ENCODE measurements at places on chromosomes 11 and 22.

- no peak for DNase-seq
Observed at GRCh38 chr11:35363246-35363801, 56.0 kb downstream of the SLC1A2 start.

GRCh38 chr11:68948935-68949334 lies 31.9 kb downstream of the MRGPRD start:
- DNase-seq, result no peak

DNA sequence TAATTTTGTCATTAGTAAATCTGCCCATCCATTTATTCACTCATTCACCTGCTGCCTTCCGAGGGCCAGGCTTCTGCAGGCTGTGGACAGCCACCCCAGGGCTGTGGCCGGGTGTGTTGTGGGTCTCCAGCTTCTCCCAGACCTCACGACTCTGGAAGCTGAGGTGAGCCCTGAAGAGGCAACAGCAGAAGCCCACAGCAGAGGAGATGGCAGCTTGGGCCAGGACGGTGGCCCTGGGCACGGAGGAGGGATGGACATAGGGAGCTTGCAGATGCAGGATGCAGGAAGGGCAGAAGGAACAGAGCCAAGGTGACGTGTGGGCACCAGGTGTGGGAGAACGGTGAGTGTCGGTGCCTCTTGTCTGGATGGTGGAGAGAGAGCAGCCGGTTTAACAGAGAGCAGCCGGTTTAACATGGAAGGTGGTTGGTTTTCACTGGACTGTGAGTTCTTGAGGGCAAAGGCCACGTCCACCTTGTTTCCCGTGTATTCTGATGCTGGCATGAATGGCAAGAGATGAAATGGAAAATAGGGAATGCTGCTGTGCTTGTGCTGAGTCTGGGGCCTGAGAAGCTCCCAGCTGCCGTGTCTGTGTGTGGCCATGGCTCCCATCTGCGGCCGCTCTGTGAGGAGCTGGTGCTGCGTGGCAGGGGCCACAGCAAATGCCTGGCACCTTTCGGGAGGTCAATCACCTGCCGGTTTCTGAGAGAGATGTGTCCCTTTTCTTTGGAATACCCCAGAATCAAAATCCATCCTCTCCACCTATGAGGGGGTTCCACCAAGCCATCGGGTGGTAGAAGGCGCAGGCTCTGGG lies 669.9 kb downstream of the BRD1 start:
- no peak for DNase-seq

GRCh38 chr11:61528114-61528513 lies 19.6 kb downstream of the LRRC10B start:
- DNase-seq, result no peak

GRCh38 chr11:79432138-79432537 lies 8.7 kb downstream of the TENM4 start:
- DNase-seq, result no peak

GRCh38 chr11:78291503-78292108 lies 102.9 kb downstream of the USP35 start:
- DNase-seq, result no peak

DNA sequence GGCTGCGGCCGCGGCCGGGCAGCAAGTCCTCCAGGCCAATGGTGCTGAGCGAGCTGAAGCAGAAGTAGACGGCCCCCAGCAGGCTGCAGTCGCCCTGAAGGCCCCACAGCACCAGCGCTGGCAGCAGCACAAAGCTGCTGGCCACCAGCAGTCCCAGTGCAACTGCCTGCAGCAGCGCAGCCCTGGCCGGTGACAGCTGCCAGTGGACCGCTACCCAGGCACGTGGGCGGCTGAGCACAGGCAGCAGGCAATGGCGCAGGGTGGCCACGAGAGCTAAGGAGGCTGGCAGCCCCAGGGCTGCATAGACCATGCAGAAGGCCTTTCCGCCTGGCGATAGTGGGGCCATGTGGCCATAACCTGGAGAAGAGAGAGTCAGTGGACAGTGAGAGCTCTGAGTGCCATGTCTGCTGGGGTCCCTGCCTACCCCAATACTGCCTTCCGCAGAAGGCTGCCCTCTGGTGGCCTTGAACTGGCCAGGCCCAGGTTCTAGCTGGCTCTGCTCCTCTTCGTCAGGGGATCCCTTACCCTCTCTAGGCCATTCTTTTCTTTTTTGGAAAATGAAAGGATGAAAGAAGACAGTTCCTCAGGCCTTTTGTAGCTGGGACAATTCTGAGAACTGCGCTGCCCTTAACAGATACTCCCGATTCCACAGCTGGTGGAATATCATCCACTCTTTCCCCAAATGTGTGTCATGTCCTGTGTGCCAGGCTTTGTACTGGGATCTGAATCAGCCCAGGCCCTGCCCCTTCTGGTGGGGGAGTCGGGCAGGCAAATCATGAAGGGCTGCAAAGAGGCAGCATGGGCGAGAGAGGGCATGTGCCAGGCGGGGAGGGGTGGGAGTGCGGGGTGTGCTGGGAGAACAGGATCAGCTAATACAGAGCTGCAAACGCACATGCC lies 1.8 kb downstream of the KCNK7 start:
- peak; percentile 66 for DNase-seq

- no peak for DNase-seq
Observed at GRCh38 chr22:26669060-26669481, 11.7 kb downstream of the MIAT start.

DNA sequence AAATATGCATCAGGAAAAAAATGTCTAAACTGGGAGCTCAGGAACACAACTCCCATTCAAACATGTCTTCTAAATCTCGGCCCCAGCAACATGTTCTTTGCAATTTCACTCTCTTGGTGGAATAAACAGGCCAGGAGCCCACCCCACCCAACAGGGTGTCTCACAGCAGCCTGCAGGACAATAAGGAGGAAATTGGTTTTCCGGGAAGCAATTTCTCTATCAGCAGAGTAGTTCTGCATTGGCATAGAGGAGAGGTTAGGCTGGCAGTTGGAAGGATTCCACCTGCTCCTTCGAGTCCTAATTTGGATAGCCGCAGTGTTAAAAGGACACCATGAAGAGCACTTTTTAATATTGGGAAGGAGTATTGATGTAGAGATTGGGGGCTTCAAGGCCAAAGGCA lies 55.9 kb upstream of the BARX2 start:
- no peak for DNase-seq

- no peak for DNase-seq
Observed at GRCh38 chr11:69012092-69013008, 696 bp downstream of the MRGPRF start.

DNA sequence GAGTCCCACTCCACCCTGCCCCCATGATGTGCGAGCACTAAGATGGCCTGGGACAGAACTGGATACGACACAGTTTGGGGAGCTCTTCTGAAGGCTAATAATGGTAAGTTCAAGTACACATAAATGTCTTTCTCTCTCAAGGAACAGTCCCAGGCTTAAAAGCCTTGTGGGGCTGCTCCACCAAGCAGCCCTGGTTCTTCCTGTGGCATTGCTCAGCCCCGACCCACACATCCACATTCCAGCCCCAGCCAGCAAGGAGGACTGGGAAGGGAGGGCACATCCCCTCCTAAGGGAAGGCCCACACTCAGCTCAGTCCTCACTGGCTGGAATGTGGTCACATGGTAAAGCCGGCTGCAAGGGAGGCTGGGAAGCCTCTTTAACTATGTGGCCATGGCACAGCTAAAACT lies 13.3 kb upstream of the MB start:
- DNase-seq, result no peak

GRCh38 chr22:25048659-25049647 lies 96.4 kb downstream of the KIAA1671 start:
- peak; percentile 73 for DNase-seq

DNA sequence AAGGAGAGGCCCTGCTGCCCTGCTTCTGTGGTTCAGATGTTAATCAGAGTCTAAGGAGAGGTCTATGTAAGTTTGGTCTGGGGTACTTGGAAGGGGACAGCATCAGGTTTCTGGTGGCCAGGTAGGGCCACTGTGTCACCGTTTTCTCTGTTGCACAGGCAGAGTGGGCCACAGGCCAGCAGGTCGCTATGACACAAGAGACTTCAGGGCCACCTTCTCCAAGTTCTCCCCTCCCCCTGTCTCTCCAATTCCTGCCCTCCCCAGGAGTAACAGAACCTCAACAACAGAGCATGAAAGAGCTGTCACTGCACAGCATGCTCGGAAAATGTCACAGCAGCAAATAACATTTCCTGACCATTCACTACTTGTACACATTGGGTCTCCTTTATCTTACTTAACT lies 58.6 kb downstream of the MPPED2 start:
- no peak for DNase-seq

GRCh38 chr11:105857728-105858127 lies 164.3 kb downstream of the MSANTD4 start:
- no peak for DNase-seq

DNA sequence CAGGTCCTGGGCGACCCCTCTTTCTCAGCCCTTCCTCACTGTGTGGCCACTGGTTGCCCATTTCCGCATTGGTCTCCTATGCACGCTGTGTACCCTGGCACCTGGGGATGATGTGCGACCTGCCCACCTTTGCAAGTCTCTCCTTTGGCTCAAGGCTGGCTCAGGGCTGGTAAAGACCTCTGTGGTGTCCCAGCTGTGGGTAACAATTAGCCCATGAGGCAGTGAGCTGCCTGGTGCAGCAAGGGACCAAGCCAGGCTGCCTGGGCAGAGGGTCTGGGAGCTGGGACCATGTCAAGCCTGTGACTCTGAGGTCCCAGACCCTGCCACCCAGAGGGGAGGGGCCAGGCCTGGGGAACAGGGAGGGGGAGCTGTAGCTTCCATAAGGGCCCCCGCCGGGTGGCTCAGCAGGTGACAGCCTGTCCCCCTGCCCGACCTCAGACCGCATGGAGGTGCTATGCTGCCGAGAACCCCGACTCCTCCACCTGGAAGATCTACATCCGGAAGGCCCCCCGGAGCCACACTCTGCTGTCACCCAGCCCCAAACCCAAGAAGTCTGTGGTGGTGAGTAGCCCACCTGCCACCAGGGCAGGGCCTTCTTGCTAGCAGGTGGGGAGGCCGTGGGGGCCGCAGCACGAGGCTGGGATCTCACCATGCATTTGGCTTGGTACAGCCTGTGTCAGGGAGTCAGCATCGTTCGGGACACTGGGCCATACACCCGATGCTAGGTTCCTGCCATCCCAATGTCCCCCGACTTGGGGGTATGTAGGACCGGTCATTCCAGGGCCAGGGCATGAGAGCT lies 112.5 kb downstream of the KCNQ1OT1 start:
- no peak for DNase-seq

DNA sequence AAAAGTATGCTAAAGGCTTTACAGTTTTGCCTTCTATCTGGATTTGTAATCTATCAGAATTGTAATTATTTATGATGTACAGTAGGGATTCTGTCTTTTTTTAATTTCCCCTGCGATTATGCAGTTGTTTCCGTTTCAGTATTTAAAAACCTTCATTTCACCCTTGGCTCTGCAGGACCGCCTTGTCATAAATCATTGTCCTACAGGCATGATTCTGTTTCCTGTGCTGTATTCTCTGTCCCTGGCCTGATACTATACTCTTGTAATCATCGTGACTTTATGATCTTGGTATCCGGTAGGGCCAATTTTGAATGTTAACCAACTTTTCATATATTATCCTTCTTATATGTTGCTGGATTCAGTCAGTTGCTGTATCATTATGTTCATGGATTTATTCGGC lies 151.7 kb downstream of the ATXN10 start:
- no peak for DNase-seq

DNA sequence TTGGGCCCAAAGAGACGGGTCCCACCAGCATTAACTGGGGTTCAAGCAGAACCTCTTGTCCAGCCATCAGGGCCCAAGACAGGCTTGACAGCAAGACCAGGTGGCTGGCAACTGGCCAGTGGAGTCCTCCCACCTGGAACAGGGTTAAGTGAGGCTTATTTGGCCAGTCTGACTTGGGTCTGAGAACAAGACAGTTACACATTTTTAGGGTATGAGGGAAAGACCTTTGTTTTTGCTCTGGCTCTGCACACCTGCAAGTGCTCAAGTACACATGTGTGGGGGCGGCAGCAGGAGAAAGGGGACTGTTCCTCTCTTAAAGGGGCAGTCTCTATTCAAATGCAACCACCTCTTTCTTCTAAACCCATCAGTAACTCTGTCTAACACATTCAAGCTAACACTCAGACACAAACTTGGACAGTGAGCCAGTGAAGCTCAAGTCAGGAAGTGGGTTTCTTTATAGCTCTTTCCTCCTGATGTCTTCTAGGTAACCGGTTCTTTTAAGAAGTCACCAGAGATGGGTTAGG lies 116.2 kb downstream of the ETS1 start:
- no peak for DNase-seq

All from liver (tissue), 10 donors.